ENCODE measurements at places on chromosomes 2 and 18.

GRCh38 chr2:40740419-40740818, 288.5 kb upstream of the SLC8A1 start:
- DNase-seq: no peak

DNA sequence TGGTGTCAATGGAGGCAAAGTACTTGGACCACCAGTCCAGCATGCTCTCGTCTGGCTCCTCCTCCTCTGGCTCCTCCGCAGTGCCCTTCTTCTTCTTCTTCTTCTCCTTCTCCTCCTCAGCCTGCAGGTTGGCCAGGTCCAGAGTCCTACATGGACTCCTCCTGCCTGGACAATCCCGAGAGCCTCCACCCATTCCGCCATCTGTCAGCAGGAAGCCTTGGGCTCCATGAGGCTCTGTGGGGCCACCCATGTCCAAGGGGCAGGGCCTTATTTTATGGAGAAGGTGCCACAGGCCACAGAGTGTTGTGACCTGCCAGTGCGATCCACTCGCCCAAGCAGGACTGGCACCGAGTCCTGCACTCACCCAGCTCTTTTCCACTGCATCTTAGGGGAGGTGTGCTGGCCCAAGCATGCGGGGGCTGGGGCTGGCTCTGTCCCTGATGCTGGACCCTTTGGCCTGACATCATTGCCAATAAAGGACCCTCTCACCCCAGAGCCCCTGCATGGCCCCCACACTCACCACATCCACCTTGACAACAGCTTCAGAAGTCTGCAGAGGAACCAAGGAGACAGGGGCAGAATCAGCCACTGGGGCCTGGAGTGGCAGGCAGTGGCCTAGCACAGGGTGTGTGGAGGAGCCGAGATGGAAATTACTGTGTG, 7.2 kb downstream of the OTOF start:
- no peak for DNase-seq

GRCh38 chr2:225002656-225003045, 39.6 kb downstream of the DOCK10 start:
- no peak for DNase-seq

GRCh38 chr2:235669983-235670962, 176.4 kb downstream of the AGAP1 start:
- no peak for DNase-seq

DNA sequence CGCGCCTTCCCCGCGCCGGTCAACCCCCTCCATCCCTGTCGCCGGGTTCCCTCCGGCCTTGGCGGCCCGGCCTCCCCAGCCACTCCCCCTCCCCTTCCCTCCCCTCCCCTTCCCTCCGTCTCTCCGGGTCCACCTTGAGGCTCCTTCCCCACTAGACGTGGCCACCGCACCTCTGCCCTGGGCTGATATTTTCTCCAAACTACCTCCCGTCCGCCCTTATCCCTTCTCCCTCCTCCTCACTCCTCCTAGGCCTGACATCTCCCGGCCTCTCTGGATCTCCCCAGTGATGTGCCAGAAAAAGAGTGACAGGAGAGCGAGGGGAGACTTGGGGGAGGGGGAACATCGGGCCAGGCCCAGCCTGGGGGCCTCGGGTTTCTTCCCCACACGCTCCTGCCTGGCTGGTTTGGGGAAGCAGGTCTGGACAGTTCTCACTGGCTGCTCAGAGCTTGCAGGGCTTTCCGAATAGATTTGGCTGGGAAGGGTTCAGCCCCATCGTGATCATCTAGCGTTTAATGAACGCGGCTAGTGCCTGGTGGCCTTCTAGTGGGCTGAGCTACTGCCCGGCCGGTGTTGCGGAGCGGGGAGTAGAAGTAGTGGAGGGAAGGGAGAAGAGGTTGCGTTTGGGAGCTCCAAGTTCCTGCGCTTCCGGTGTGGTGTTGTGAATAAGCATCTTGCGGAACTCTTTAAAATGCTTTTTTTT, 641 bp downstream of the MAPRE3 start:
- peak; percentile 6 for DNase-seq

- DNase-seq: no peak
These were observed 35.7 kb downstream of the KANSL3 start for GRCh38 chr2:96602330-96602823.

All from stimulated activated CD4-positive, alpha-beta T cell treated with anti-CD3 and anti-CD28 coated beads, Interleukin-4, amount 100 ng/mL, for 1 hour (primary cell).